Activated CD8-positive, alpha-beta T cell treated with anti-CD3 and anti-CD28 coated beads for 36 hours (primary cell): ENCODE measurements at places on chromosomes 7 and 10. TPM values are rescaled to one million over a fixed set of nuclear protein-coding genes. Genes with fewer than 3 reads are reported as not detected.
A peak's percentile ranks its signal among the peaks of the same experiment; 100 is the strongest.

PILRA gene
- total RNA-seq, result 5.8 TPM

SND1 gene
- total RNA-seq, result 208 TPM

TAS2R41 gene
- total RNA-seq, result not detected

STK17A gene
- 46.1 TPM for total RNA-seq

DNA sequence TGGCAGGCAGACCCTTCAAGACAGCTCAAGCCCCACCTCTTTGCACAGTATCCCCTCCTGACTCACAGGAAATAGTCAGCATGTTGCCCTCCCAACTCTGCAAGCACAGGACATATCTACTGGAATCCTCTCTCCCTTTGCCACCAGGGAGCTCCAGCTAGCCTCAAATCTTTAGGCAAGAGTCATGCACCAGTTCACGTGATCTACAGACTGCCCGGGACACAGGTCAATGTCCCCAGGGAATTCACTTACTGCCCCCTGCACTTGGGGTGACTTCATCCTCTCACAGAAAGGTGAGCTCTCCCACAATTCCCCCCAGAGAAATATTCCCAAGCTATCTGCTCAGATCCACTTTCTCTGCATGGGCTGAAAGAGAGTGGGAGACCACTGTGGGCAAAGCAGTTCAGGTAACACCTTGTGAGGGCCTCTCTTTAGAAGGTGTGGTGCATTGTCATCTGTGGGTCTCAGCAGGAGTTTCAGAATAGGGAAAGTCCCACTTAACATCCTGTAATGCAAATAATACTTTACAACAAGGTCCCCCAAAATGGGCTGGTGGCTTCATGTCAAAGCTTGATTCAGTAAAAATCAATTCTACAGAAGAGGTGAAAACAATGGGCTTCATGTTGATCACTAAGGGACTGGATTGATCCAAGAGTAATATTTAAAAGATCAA lies 129.9 kb downstream of the NOC3L start:
- H3K4me3 ChIP-seq, result no peak overlapping the region
- no peak for DNase-seq
- H3K36me3 ChIP-seq, result no peaks in the 10 kb centered on the region
- H3K4me1 ChIP-seq, result no peaks in the 10 kb centered on the region

- peak overlapping the region; percentile 80 for H3K27ac ChIP-seq
- DNase-seq, result no peak
These were observed 161.3 kb downstream of the KLF6 start for GRCh38 chr10:3623746-3624145.

DNA sequence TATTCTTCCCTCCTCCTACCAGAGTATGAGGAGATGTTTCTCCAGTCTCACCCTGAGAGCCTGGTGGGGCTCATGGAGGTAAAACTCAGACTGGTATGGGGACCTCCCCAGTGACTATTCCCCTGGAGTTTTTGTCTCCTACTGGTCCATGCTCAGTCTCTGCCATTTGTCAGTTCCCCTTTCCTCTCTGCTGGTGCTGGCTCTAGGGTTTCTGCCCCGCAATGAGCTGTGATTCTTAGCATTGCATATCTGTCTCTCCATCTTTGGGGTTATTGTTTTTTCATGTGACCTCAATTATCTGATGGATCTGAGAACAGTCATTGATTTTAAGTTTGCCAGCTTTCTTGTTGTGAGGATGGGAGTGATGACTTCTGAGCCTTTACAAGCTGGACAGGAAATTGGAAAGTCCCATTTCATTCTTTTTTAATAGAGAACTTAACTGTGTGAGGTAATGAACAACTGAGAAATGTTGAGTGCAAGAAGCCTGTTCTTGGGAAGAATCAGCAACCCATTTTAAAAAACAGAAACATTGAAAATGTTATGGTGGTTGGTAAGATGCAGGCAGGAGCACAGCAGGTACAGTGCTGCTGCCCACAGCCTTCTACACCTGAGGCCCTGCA lies 26.9 kb downstream of the NACAD start:
- DNase-seq, result no peak
- H3K27ac ChIP-seq, result peak overlapping the region; percentile 67
- no peaks in the 10 kb centered on the region for H3K27me3 ChIP-seq
- no peak overlapping the region for H3K4me3 ChIP-seq
- peaks cover 53% of the 10 kb centered on the region for H3K4me1 ChIP-seq
- H3K36me3 ChIP-seq, result peaks cover 40% of the 10 kb centered on the region

GRCh38 chr7:56079450-56080185 lies 13.1 kb downstream of the PHKG1 start:
- no peak overlapping the region for H3K27ac ChIP-seq
- DNase-seq, result no peak
- no peaks in the 10 kb centered on the region for H3K27me3 ChIP-seq

GRCh38 chr7:156155988-156156733 lies 343.9 kb upstream of the SHH start:
- no peaks in the 10 kb centered on the region for H3K4me1 ChIP-seq
- H3K27ac ChIP-seq, result no peak overlapping the region
- DNase-seq, result no peak
- no peak overlapping the region for H3K4me3 ChIP-seq
- H3K27me3 ChIP-seq, result peaks cover 6% of the 10 kb centered on the region
- no peaks in the 10 kb centered on the region for H3K36me3 ChIP-seq

DNA sequence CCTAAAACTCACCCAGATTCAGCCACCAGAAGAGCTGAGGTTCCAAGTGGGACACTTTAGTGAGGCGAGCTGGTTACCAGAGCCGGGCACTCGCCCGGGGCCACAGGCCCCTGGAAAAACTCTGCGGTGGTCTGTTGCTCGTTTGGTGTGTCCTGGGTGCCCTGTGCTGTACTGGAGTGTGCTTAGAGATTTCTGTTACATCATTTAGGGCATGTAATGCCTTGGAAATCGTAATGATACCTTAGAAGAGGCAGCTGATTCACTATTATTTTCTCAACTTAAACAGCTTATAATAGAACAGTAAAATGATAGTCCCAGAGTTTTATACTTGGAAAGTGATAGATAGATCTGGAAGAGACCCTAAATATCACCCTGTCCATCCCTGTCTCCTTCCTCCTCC lies 48.5 kb upstream of the BTBD16 start:
- no peak for DNase-seq
- H3K27ac ChIP-seq, result no peak overlapping the region
- no peak overlapping the region for H3K4me3 ChIP-seq
- H3K27me3 ChIP-seq, result peaks cover 2% of the 10 kb centered on the region

DNA sequence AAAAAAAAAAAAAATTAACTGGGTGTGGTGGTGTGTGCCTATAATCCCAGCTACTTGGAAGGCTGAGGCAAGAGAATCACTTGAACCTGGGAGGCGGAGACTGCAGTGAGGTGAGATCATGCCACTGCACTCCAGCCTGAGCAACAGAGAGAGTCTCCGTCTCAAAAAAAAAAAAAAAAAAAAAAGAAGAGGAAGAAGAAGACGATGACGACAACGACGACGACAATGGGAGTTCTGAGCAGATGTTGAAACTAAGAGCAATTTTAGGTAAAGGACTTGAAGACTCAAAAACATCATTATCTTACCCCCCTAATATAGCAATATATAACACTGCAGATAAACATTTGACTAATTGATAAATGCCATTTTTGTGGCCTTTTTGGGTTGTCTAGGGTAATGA lies 39.5 kb upstream of the PPP1R17 start:
- H3K36me3 ChIP-seq, result no peaks in the 10 kb centered on the region
- H3K27me3 ChIP-seq, result no peaks in the 10 kb centered on the region
- no peaks in the 10 kb centered on the region for H3K4me1 ChIP-seq
- H3K4me3 ChIP-seq, result no peak overlapping the region
- no peak for DNase-seq
- no peak overlapping the region for H3K27ac ChIP-seq

DNA sequence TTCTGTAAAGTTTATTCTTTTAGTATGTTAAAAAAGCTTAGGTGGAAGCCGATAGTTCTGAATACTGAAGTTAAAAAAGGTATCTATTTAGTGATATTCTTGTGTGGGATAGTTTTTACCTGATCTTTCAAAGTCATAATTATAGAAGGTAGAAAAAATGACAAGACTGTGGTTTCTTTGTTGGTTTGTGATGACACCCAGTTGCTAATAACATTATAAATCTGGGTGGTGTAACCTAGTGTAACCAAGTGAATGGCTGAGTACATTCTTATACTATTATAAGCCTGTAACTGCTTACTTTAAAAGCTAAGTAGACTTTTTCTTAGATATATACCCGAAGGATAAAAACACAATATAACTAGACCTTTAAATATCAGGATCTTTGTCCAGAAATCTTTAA lies 2.3 kb downstream of the CDK13 start:
- peaks cover 48% of the 10 kb centered on the region for H3K4me1 ChIP-seq
- peaks cover 21% of the 10 kb centered on the region for H3K36me3 ChIP-seq
- H3K27ac ChIP-seq, result peak overlapping the region; percentile 93
- DNase-seq, result no peak

GRCh38 chr7:100887516-100888290 lies 1.8 kb downstream of the UFSP1 start:
- H3K4me3 ChIP-seq, result peak overlapping the region; percentile 73
- peaks cover 60% of the 10 kb centered on the region for H3K36me3 ChIP-seq
- H3K27me3 ChIP-seq, result peaks cover 13% of the 10 kb centered on the region
- peak overlapping the region; percentile 94 for H3K27ac ChIP-seq
- peaks cover 52% of the 10 kb centered on the region for H3K4me1 ChIP-seq

- H3K27me3 ChIP-seq, result no peaks in the 10 kb centered on the region
- H3K27ac ChIP-seq, result no peak overlapping the region
These were observed 55.4 kb upstream of the INHBA start for GRCh38 chr7:41758321-41758720.

GRCh38 chr7:70446448-70447143 lies 685.3 kb upstream of the GALNT17 start:
- H3K36me3 ChIP-seq, result no peaks in the 10 kb centered on the region
- H3K27me3 ChIP-seq, result no peaks in the 10 kb centered on the region
- no peaks in the 10 kb centered on the region for H3K4me1 ChIP-seq
- no peak for DNase-seq

GRCh38 chr10:130660266-130660665 lies 524.1 kb downstream of the GLRX3 start:
- DNase-seq, result no peak
- no peaks in the 10 kb centered on the region for H3K4me1 ChIP-seq
- H3K4me3 ChIP-seq, result no peak overlapping the region

- H3K4me1 ChIP-seq, result peaks cover 9% of the 10 kb centered on the region
- H3K36me3 ChIP-seq, result no peaks in the 10 kb centered on the region
- H3K27me3 ChIP-seq, result no peaks in the 10 kb centered on the region
- H3K27ac ChIP-seq, result no peak overlapping the region
- H3K4me3 ChIP-seq, result no peak overlapping the region
These were observed 19.1 kb upstream of the EXOC6 start for GRCh38 chr10:92829042-92829785.

- peaks cover 13% of the 10 kb centered on the region for H3K36me3 ChIP-seq
- no peak for DNase-seq
- H3K4me3 ChIP-seq, result no peak overlapping the region
- no peaks in the 10 kb centered on the region for H3K4me1 ChIP-seq
These were observed 14.8 kb downstream of the YKT6 start for GRCh38 chr7:44215531-44215930.
